NCI-H1092 treated with DMSO at 0.1 percent for 48 hours (cell line): ENCODE measurements at places on chromosomes 13 and 19.

DNA sequence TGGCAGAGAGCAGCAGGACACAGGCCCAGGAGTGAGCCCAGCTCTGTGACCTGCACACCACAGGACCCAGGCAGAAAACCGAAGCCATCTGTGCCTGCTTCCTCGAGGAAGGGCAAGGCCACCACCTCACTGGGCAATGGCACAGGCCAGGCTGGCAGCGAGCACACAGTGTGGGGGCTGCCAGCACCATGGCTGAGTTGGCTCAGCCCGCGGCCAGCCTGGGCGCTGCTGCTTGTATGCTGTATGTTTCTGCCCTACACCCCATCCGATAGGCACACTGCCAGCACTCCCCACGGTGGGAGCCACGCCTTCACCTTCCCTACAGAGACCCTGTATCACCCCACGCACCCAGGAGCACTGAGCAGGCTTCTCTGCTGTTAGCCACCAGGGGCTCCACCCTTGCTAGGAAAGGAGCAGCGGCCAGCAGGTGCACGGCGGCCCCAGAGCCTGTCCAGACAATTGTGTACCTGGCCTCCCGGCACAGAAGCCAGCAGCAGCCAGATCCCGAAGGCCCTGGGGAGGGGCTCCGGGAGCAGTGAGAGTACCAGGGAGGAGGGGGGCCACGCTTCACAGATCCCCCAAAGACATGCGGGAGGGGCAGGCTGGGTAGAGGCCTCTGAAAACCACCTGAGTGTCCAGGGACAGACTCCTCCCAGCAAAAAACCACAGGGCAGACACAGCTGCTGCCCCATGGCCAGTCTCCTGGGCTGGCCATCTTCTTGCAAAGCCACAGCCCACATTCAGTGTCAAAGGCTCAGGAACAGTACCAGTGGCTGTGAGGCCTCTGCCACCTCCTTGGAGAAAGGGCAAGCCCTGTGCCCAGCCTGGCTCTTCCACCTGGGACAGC, 56.1 kb downstream of the MLLT1 start:
- no peak for DNase-seq

DNA sequence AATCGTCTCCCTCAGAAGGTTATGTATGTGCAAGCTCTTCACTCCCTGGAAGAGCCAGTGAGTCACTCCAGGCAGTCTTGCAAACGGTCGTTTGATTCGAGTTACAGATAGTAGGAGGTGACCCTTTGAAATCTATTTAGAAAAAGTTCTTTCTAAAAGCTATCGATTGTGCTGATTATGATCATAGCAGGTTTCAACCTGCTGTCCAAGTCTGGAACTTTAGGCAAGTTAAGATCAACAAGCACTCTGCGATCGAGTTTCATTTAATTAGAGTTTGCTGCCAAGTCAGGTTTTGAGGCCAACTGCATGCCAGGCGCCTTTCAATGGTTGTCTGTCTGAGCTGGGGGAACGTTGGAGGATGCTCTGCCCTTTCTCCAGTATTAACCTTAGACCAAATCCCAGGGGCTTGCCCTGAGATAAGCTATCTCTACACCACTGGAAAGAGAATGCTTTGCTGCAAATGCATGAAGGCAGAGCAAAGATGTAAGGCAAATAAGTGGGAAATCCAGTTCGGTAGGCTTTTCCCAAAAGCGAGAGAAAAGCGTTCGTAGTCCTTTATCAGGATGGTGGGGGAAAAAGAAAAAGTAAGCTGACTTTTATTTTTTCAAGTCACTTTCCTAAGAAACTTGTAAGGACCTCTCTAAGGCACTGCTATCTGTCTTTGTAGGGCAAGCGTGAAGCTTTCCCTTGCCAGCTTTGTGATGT, 287.5 kb downstream of the ATP8A2 start:
- peak; percentile 93 for DNase-seq

GRCh38 chr13:33184112-33184490, 101.5 kb downstream of the STARD13 start:
- no peak for DNase-seq

DNA sequence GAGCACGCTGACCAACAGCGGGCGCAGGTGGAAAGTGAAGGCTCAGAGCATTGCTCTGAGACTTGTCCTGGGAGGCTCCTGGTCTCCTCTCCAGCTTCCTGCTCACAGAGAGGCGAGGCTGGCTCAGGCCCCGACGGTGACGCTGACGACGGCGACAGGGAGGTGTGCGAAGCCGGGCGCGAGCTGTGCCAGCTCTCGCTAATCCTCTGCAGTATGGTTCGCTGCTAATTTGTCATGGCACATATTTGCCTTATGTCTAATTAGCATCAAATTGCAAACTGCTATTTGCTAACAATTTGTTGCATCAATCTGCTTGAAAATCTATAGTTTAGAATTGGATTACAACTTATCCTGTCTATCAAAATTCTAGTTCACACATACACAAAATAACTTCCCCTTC, 469.8 kb upstream of the ZNF507 start:
- no peak for DNase-seq
